ENCODE measurements at places on chromosomes 4 and X.

DNA sequence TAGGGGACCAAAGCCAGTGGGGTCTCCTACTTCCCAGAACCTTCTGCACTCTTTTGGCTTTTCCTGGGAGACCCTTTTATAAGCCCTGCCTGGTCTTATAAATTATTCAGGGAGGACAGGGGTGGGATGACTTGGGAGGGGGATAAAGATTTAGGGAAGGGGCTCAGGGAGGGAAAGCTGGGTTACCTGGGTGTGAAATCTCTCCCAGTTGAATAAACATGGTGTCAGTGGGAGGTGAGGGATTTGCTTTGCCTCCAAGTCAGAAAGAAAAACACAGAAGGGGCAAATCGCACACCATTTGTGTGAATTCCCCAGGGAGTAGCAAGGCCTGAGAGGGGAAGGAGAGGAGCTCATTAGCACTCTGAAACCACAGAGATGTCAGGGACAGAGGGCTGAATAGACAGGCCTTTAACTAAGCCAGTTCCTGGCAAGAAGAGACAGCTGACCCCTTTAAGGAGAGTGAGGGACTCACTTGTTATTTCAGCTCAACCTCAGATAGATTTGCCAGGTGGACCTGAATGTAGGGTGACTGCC, at the start of gene RIPPLY1:
RIPPLY1 (minus strand) TSS at position 51 of the 534 bp plus-strand sequence. CDS start 54 bp downstream, outside the sequence.
- no peak for DNase-seq

DNA sequence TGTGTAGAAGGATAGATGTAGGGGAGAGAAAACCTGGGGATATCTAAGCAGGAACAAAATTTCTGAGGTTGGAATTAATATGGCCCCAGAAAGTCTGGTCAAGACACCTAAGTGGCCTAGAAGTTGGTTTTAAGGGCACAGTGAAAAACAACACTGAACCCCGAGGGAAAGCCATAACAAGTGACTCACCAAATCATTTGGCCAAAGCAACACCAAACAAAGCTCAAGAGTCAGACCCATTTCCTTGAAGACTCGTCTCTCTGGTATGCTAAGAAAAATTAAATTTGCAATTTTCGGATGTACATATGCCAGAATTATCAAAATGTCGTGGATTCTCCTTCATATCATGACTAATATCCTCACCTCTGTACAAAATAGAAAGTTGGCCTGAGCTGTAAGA, 162.9 kb downstream of the SMIM20 start:
- no peak for DNase-seq

DNA sequence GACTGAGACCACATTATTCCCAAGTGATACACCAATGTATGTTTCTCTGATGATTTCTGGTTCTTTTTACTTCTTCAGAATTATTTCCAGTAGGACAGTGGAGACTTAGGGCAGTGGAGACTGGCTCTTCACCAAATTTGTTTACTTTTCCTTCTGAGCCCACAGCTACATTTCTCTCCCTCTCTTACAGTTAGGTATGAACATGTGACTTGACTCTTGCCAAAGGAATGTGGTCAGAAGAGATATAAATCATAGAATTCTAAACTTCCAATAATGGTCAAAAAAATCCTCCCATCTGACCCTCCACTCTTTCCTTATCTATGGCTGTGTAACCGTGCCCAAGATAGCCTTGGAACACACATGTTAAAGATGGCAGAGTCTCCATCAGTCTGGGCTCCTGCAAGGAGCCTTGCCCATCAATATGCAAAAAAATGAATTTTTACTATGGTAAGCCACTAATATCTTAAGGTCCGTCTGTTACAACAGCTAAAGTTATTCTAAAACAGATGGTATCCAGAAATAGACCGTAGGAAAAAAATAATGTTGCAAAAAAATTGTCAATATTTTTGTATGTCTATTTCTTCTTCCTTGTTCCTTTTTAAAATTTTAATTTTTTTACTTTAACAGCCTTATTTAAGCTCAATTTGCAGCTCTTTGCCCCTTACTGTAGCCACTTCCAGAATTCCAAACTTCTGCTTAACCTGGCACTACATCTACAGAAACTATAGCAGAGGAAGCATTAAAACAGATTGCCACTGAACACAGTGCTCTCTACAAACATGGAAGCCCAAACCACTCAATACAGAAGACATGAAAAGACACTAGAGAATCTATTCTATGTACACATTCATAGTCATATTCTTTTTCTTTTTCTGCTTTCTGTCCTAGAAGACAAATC, 260.7 kb downstream of the COL25A1 start:
- DNase-seq: no peak

DNA sequence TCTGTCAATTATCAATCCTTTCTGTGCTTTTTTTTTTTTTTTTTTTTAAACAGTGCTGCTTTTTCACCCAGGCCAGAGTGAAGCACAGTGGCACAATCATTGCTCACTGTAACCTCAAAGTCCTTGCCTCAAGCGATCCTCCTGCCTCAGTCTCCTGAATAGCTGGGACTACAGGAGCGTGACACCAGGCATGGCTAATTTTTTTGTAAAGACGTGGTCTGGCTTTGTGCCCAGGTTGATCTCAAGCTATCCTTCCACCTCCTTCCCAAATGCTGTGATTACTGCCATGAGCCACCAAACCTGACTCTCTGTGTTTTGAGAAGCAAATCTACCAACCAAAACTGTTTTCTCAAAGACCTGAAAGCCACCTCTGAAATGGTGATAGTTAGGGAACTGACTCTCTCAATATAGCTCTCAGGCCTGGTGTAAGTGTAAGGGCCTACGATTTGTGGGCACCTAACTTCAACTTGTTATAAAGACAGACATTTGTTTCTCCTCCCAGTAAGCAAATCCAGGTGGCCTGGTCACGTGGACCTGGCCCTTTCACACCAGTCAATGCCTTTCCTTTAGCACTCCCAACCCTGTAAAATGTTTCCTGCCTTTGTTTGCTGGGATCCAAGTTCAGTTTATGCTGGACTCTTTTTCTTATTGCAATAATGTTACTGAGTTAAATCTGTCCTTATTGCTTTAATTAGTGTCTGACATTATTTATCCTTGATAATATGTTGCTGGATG, 2015.9 kb downstream of the PCDH7 start:
- no peak for DNase-seq

GRCh38 chr4:105677709-105678108, 30.8 kb downstream of the INTS12 start:
- no peak for DNase-seq

GRCh38 chr4:185441479-185441878, 15.7 kb upstream of the UFSP2 start:
- no peak for DNase-seq

GRCh38 chr4:103026868-103027267, 7.4 kb upstream of the SLC9B1 start:
- DNase-seq: no peak

GRCh38 chr4:76485450-76485849, 50.4 kb downstream of the SHROOM3 start:
- DNase-seq: no peak

DNA sequence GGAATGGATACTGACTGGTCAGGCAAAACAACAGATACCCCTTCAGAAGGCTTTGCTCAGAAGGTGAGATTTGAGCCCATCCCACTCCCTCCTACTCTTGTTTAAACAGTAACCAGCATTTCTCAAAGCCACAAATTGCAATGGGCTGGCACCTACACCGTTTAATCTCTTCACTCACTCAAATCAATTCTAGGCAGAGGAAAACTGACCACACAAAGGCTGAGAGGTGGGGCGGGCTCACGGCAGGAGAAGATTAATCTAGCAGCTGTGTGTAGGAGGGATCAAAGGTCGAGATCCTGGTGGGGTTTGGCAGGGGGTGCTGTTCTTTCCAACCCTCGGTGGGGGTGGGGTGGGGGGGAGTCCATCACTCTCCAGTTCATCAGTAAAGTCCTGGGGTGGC, 622.4 kb downstream of the BCOR start:
- no peak for DNase-seq

DNA sequence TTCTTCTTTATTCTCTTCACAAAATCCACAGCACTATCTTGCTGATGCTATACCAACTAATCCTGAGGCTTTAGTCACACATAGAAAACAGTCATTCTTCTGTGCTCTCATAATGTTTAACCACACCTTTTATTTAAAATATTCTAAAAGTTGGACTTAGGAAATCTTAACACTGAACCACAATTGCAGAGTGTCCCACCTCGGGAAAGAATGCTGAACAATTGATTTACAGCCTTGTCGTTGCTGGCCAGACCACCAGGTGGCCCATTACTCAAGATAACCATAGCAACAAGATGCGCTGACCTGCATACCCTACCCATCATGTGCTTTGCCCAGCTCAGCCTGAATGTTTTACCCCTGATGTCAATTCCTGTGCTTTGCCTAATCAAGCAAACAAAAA, 100.8 kb downstream of the ARSJ start:
- no peak for DNase-seq

All from lower lobe of right lung (tissue), 2 donors.